ENCODE measurements at places on chromosomes 2 and 18. TPM values are rescaled to one million over a fixed set of nuclear protein-coding genes. Genes with fewer than 3 reads are reported as not detected.

- no peak for DNase-seq
Measured at GRCh38 chr2:30786923-30787685, 20.1 kb downstream of the CAPN13 start.

GRCh38 chr18:2534906-2535305 is 36.4 kb downstream of the METTL4 start:
- DNase-seq, result no peak

- no peak for DNase-seq
Measured at GRCh38 chr18:58538604-58539386, 90.1 kb downstream of the ALPK2 start.

DNA sequence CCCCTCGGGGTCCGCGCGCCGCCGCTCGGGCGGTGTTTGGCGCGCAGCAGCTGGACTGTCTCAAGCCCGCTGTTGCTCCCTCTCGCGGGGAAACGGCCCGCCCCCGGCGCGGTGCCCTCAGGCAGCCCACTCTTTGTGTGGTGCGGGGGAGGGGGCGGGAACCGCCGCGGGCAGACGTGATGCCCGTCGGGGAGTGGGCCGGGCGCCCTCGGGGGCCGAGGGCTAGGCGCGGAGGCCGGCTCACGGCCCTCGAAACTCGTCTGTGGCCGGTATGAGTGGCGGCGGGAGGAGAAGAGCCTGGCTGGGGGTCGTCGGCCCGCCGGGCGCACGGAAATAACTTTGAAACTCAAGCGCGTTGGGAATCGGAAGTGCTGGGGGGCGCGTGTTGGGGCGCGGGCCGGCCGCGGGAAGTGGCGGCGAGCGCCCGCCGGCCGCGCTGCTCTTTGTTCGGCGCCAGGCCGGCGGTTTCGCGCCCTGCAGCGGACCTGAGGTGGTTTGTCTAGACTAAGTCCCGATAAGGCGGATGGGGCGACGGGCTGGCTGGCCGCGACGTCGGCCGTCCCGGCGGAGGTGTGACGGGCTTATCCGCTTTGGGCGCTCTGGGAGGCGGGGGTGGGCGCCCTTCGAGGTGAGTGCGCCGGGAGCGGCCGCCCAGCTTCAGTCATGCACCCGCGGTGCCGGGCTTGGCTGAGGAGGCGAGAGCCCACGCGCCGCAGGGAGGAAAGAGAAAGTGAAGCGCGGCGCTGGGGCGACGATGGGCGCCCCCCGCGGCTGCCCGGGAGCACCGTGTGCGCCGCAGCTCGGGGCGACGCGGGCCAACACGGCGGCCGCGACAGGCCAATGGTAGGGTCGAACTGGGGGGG is 679 bp downstream of the PTMA start:
- DNase-seq, result no peak

DNA sequence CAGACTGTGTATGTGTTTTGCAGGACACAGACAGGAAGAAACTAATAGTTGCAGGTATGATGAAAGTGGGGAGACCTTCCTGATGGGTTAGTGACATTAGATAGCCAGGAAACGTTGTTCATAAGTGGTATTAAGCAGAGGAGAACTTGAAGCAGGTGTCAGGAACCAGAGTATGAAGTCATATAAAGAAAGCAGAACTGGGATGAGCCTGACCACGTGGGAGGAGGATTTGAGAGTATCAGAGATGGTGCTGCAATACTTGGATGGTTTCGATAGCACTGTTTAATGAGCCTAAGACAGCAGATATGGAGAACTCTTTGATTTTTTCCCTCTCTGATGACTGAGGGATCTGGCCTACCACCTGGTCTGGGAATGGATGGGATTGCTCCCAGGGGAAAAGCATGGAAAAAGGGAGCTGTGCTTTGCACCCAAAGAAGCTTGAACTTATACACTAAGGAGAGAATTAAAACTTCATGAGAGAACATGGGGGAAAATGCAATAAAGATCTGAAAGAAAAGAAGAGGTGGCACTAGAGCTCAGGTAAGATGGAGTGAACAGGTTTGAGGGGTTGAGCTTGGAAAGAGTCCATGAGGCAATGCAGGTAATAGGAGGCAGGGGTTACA is 226.0 kb upstream of the LRRTM1 start:
- DNase-seq, result no peak

DNA sequence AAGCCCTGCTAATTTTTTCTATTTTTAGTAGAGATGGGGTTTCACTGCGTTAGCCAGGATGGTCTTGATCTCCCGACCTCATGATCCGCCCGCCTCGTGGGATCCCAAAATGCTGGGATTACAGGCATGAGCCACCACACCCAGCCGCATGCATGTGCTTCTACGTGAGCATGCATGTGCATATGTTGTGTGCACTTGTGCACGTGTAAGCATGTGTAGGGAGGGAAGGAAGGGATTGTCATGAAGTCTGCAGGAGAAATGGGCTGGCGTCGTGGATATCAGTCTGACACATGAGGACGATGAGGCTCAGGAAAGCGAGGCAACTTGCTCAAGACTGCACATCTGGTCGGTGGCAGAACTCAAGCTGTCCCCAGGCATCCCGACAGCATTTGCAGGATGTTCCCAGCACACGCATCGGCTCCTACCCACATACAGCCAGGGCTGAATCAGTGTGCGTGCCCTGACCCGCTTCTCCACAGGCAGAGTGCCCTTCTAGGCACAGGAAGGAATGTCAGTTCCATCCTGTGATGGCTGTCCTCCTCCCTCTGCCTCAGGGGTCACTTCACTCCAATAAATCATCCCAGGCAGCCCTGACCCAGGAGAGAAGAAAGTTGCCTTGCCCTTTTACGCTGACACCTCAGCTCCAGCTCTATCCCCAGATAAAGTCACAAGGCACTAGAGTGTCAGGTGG is 49.9 kb upstream of the SLC14A2 start:
- no peak for DNase-seq

GRCh38 chr2:39737661-39738060 is 41.4 kb downstream of the THUMPD2 start:
- peak; percentile 88 for DNase-seq

DNA sequence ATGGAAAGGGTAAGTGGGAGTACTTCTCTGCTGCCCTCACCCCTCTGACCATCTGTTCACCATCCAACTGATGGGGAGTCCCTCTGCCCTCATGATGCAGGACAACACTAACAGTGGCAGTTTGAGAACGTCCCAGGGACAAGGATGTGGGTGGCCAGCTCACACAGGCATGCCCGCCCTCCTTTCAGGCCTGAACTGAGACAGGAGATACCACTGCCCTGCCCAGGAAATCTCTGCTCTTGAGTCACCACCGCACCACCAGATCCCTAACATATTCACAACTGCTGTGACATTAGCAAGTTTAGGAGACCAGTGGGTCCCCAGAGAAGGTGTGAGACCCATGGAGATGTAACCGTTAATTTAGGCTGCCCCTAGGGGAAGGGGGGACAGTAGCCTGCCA is 66.2 kb downstream of the TRAPPC8 start:
- DNase-seq, result no peak

GRCh38 chr2:46181789-46182530 is 115.2 kb upstream of the EPAS1 start:
- no peak for DNase-seq

GRCh38 chr2:14194233-14194632 is 438.3 kb upstream of the LRATD1 start:
- no peak for DNase-seq

- DNase-seq, result no peak
Measured at GRCh38 chr18:2606335-2606734, 35.0 kb downstream of the NDC80 start.

DNA sequence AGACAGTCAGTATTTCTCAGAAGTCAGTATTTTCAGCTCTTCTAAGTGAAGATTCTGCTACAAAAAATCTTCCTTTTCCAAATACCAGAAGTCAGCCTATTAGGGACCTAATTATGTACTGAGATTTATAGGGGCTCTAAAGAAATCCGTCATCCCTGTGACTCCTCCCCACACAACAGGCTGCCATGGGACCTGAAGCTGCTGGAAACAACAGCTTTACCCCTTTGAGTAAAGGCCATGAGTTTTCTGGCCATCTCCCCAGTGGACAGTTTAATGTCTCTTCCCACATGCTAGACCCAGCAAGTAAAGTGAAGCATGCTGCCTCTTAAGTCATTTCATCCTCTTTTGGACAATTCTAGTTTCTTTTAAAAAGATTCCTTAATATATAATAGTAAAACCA is 255.7 kb upstream of the ACVR2A start:
- no peak for DNase-seq

GRCh38 chr18:47944972-47945852 is 14.8 kb upstream of the SMAD2 start:
- DNase-seq, result peak; percentile 85

DNA sequence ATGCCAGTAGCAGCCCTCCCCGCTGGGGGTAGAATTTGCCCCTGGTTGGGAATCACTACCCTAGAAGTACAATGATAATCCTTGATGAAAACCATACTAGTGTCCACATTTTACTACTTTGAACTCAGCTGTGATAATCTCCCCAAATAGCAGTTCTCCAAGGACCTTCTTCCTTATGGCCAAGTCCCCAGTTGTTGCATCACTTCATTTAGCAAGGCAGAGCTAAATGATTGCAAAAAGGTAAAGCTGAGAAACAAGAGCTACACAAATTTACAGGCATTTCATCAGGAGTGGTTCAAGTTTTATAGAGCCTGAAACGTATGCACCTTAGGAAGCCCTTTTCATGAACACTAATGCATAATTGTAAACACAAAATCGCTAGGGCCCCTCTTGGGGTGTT is 44.9 kb upstream of the REL start:
- DNase-seq, result no peak

GRCh38 chr2:16134436-16135165 is 194.3 kb downstream of the MYCN start:
- DNase-seq, result no peak

GRCh38 chr2:197286805-197287595 is 23.6 kb downstream of the ANKRD44 start:
- DNase-seq, result peak; percentile 81

GRCh38 chr2:29518010-29518409 is 402.8 kb downstream of the CLIP4 start:
- no peak for DNase-seq

- no peak for DNase-seq
Measured at GRCh38 chr2:239409976-239410375, 9.2 kb upstream of the HDAC4 start.

DNA sequence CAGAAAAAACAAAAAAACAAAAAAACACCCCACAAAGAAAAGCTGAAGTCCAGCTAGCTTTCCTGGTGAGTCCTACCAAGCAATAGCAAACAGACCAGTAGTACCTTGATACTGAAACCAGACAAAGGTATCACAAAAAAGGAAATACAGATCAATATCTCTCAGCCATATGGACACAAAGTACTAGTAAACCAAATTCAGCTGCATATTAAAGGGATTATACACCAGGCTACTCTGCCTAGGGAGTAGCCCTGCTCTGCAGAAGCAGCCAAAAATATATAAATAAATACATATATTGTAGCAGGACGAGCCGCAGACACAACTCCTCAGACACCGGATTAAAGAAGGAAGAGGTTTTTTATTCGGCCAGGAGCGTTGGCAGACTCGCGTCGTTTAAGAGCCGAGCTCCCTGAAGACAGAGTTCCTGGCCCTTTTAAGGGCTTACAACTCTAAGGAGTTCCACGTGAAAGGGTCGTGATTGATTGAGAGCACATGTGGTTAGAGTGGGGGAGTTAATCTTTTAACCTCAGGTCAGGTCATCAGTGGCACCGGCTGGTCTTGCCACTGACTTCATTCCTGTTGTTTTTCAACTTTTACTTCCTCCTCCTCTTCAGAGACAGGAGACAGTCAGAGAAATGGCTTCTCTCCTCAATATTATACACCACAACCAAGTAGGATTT is 38.4 kb upstream of the DTNB start:
- DNase-seq, result no peak

The ST8SIA3 gene
- total RNA-seq, result not detected

The FNDC4 gene
- 13.4 TPM for total RNA-seq

The ACVR1C gene
- not detected for total RNA-seq

The GAL3ST2 gene
- total RNA-seq, result not detected

The OSR1 gene
- 6.3 TPM for total RNA-seq

The UGT1A8 gene
- not detected for total RNA-seq

The KIAA1328 gene
- total RNA-seq, result 9.1 TPM

The OXER1 gene
- total RNA-seq, result not detected
